ENCODE measurements at places on chromosomes 2 and 18. TPM values are rescaled to one million over a fixed set of nuclear protein-coding genes. Genes with fewer than 3 reads are reported as not detected.
A peak's percentile ranks its signal among the peaks of the same experiment; 100 is the strongest.

ANKRD30B gene
- 3.3 TPM for total RNA-seq

PJVK gene
- 2.4 TPM for total RNA-seq

DNA sequence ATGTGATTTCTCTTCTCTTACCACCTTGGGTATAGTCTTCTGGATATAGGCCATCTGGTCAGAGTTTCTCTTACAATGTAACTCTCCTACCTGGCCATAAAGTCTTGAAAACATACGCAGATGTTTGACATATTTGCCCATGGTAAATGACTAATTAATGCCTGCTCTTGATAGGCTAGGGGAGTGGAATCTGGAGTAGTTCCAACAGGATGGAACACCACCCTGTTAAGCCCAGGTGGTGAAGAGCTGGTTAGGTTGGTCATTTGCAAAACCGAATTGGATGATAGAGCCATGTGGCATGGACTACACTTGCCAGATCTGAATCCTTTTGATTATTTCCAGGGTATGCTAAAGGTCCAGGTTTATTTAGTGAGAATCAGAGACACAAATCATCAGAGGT lies 36.5 kb downstream of the HADHB start:
- DNase-seq, result no peak

STARD6 gene
- 0.82 TPM for total RNA-seq

- no peak for DNase-seq
Observed at GRCh38 chr18:71001597-71001996, 712.8 kb downstream of the SOCS6 start.

DSG1 gene
- total RNA-seq, result under 0.01 TPM

GRCh38 chr2:190467575-190468083 lies 59.5 kb downstream of the MFSD6 start:
- no peak for DNase-seq

- DNase-seq, result no peak
Observed at GRCh38 chr18:55875371-55875901, 287.4 kb upstream of the TCF4 start.

HADHB gene
- total RNA-seq, result 37.9 TPM

IGFBP2 gene
- total RNA-seq, result 253 TPM

GRCh38 chr2:67215214-67216055 lies 181.7 kb upstream of the ETAA1 start:
- no peak for DNase-seq

GRCh38 chr18:70489986-70490933 lies 201.4 kb downstream of the SOCS6 start:
- DNase-seq, result no peak

DNA sequence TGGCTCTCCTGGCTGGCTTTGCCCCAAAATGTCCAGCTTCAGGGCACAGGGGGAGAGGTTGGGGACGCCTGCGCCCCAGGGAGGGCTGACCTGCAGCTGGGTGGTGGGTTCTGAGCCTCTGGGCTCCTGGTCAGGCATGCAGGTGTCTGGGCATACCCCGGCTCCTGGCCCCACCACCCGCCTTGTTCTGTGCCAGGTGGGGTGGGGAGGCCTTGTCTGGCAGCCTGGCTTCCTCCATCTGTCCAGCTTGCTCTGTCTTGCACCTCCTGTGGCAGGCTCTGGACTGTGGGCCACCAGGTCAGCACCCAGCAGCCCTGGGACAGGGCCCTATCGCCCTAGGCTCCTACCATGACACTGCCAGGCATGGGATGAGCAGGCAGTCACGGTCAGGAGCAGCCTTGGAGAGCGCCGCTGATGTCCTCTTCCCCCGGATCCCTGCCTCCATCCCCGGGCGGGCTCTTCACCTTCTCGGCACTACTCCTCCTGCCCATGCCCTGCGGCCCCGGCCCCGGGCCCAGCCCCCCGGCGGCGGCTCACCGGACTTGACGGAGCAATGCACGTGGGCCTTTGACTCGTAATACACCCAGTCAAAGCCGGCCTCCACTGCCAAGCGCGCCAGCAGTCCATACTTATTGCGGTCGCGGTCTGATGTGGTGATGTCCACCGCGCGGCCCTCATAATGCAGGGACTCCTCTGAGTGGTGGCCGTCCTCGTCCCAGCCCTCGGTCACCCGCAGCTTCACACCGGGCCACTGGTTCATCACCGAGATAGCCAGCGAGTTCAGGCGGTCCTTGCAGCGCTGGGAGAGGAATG lies 3.6 kb downstream of the IHH start:
- no peak for DNase-seq

ABCB11 gene
- under 0.01 TPM for total RNA-seq

LIMS1 gene
- total RNA-seq, result 11.8 TPM

GRCh38 chr18:45201489-45201888 lies 413.8 kb upstream of the SLC14A2 start:
- no peak for DNase-seq

DNA sequence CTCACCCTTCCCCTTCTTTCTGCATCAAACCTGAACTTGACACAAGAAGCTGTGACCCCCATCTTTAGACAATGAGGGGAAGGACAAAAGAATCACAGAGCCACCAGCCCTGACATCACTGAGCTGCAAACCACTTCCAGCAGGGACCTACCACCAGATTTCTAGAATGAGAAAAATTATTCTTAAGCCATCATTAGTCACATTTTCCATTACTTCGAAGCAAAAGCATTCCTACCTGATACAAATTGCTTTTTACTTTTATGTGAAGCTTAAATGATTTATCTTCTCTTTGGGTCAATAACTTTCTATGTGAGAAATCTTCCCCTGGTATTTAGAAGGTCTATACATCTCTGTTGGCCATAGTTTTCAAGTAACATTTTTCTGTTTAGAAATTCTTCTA lies 134.8 kb downstream of the TCF4 start:
- DNase-seq, result no peak

- no peak for DNase-seq
Observed at GRCh38 chr2:19746611-19747309, 155.0 kb downstream of the TTC32 start.

NMS gene
- not detected for total RNA-seq

GRCh38 chr2:42928692-42929545 lies 136.5 kb upstream of the HAAO start:
- DNase-seq, result no peak

DNA sequence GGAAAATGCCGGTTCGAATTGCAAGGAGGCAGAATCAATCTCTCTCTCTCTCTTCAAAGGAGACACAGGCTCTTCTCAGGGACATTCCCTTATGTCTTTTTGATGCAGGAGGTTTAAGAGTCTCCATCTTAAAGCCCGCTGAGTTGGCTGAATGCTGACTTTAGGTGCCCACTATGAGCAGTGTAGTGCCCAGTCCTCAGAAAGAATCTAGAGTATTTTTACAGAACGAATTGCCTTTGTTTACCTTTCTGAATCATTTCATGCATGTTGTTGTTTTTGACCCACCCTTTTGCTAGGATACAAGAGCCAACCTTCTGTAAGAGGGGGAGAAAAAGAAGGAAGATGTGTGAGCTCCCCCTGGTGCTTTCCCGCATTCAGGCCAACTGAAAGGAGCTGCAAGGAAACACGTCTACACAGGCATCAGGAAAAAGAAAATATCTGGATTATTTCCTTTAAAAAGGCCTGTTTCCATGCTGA lies 193.5 kb upstream of the TCF4 start:
- peak; percentile 48 for DNase-seq

DNA sequence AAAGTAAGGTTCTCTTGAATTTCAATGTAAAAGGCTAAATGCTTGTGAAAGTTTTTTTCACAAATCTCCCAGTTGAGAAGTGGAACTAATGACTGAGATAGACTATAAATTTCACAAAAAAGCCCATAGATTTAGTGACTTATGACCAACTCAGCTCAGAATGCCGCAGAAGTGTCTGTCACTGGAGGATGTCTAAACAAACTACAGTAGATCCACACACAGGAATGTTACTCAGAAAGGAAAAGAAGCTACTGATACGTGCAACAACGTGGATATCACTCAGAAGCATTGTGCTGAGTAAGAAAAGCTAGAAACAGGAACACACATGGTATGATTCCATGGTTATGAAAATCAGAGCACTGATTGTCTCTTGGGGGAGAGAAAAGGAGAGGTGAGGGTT lies 151.9 kb downstream of the DOCK10 start:
- no peak for DNase-seq

GRCh38 chr2:132929786-132930185 lies 259.8 kb upstream of the LYPD1 start:
- no peak for DNase-seq

DNA sequence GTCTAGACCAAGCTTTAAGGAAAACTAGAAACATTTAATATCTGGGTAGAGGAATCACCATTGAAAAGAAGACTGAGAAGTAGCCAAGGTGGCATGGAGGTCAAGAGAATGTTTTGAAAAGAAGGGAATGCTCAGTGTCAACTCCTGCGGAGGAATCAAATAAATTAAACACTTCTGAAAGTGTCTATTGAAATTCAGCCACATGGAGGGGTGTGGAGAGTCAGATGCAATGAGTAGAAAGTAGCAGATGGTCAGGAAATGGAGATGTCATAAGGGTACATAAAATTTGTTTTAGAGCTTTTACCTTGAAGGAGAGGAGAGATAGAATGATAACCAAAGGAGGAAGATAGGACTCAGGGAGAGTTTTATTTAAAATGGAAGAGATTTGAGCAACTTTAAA lies 35.1 kb downstream of the NLRC4 start:
- no peak for DNase-seq

DNA sequence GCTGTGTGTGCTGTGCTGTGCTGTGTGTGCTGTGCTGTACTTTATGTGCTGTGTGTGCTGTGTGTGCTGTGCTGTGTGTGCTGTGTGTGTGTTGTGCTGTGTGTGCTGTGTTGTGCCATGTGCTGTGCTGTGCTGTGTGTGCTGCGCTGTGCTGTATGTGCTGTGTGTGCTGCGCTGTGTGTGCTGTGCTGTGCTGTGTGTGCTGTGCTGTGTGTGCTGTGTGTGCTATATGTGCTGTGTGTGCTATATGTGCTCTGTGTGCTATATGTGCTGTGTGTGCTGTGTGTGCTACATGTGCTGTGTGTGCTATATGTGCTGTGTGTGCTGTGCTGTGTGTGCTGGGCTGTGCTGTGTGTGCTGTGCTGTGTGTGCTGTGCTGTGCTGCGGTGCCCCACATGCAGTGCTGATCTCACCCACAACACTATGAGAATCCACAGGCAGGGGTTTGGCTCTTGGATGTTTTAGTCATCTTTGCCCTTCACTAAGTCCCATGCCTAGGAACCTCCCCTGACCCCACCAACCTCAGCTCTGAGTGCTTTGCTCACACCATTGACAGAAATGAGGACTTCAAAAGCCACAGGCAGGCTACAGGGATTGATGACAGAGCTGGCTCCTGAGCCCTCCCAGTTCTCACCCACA lies 30.5 kb upstream of the MAL start:
- no peak for DNase-seq

GRB14 gene
- total RNA-seq, result 15.1 TPM

CD207 gene
- total RNA-seq, result not detected

GRCh38 chr2:36964496-36965058 lies 1.8 kb downstream of the STRN start:
- DNase-seq, result no peak

DNA sequence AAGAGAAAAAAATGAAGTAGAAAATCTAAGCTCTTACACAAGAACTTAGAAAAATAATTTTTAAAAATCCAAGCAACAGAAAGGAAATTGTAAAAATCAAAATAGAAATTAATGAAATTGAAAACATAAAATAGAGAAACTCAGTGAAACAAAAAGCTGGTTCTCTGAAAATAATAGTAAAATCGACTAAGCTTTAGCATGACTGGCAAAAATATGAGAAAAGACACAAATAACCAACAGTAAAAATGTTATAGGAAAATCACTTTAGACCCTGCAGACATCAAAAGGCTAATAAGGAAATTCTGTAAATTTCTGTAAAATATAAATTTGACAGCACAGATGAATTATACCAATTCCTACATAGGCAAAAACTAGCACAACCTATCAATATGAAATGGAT lies 768.9 kb upstream of the LRRTM1 start:
- DNase-seq, result no peak
